CMK (cell line): ENCODE measurements at places on chromosomes 3 and 15.

GRCh38 chr15:64944961-64945360 lies 33.3 kb downstream of the ANKDD1A start:
- DNase-seq, result no peak

- DNase-seq, result peak; percentile 41
These were observed 26.4 kb upstream of the ATP8B4 start for GRCh38 chr15:50145451-50145872.

GRCh38 chr15:61621146-61621545 lies 392.0 kb upstream of the RORA start:
- peak; percentile 83 for DNase-seq

DNA sequence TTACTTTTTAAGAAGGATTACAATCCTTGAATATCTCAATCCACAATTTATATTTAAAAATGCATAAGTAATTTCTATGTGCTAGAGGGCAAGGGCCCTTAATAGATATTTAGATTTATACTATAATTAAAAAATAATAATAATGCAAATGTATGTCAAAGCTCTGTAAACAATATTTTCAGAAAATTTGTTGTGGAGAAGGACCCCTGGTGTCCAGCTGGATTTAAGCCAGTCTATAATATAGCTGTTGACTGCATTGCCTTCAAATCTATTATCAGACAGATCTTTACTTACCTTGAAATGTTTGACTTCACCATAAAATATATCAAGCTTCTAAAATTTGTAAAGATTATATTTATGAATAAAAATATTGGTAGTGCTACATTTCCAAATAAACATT lies 65.6 kb downstream of the ZBTB20 start:
- DNase-seq, result no peak

DNA sequence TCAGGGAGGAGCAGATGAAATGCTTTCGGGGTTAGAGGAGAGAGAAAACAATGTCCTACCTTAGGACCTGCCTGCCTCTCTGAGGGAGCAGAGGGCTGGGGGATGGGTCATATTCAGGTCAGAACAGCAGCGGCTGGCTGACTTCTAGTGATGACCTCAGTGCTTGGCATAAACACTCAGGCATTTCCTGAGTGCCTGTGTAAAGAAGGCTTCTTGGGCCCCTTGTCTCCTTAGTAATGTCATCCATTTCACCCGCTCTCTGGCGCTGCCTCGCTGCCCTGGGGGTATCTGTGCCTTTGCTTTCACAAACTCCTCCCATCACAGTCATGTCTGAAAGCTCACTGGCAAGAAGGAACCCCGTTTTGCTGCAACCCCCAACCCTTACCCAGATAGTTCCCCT lies 82.9 kb upstream of the GSK3B start:
- no peak for DNase-seq

DNA sequence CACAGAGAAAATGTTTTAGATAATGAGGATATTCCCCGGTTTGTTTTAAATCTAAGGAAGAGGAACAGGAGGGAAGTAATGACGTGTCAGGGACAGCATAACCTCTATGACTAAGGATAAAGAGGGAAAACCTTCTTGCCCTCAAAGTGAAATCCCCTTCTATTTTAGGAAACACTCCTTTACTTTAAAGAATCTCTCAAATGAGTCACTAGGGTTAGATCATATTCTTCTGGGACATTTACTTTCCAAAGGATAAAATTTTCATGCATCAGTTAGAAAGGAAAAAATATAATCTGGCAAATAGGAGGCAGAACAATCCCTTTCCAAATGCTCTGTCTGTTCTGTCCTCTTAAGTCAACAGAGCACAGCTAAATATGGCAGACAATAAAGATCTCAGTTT lies 43.2 kb upstream of the UBE2E2 start:
- no peak for DNase-seq

GRCh38 chr3:133025546-133025945 lies 12.6 kb upstream of the TMEM108 start:
- DNase-seq, result no peak

GRCh38 chr15:98427321-98427720 lies 221.0 kb upstream of the IGF1R start:
- no peak for DNase-seq

DNA sequence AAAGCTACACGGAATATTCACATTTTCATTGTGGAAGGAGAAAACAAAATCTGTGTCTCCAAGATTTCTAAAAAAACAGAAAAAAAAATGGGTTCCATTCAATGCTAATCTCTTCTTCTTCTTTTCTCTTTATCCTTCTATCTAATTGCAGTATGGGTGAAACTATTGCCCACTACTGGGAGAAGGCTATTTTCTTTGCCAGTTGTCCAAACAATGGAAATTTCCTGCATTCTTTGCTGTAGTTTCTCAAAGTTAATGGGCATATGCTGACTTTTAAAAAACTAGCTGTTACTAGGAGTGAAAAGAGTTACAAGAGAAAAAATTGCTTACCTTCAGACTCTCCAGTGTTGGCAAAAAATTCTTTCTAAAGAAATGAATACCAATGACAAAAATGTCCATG lies 179.3 kb upstream of the ANKRD28 start:
- no peak for DNase-seq

DNA sequence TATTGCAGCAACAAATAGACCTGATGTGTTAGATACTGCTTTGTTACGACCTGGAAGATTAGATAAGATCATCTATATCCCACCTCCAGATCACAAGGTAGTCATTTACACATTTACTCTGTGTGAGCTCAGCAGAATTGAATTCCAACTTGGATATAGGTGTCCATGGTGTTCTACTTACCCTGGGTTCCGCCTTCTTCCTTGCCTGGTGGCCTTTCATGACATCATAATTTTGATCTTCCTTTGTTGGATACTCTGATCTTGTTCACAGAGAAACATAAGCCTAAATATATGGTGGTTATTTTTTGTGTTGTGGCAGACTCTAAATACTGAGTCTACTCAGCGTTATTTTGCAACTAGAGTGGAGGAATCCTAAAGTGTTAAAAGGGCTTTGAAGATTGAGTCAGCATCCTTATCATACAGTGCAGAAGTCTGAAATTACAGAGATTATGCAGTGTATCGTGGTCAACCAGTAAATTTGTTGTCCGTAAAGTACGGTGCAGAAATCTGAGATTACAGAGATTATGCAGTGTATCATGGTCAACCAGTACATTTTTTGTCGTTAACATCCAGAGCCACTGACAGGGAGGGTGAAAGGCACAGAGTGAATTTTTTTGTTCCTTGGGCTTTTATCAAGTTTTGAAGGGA lies 39.1 kb upstream of the GATM start:
- DNase-seq, result peak; percentile 25

- DNase-seq, result no peak
These were observed 8.4 kb downstream of the ABHD2 start for GRCh38 chr15:89096664-89097063.

DNA sequence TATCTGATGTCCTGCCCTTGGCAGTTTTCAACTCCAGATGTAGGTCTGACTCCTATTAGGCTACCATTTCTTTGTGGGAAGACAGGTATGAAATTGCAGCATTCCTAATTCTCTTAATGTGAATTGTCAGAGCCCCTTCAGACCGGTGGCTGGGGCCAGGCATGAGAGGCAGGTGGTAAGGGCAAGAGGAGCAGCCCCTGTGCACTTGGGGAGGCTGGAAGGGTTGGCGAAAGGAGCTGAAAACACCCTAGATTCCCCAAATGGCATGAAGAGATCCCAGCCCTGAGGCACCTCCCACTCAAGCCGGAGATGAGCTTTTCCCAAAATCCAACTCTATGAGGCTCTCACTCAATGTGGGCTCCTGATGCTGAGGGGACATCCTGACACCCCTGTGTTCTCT lies 453.2 kb downstream of the NR2F2 start:
- DNase-seq, result no peak

DNA sequence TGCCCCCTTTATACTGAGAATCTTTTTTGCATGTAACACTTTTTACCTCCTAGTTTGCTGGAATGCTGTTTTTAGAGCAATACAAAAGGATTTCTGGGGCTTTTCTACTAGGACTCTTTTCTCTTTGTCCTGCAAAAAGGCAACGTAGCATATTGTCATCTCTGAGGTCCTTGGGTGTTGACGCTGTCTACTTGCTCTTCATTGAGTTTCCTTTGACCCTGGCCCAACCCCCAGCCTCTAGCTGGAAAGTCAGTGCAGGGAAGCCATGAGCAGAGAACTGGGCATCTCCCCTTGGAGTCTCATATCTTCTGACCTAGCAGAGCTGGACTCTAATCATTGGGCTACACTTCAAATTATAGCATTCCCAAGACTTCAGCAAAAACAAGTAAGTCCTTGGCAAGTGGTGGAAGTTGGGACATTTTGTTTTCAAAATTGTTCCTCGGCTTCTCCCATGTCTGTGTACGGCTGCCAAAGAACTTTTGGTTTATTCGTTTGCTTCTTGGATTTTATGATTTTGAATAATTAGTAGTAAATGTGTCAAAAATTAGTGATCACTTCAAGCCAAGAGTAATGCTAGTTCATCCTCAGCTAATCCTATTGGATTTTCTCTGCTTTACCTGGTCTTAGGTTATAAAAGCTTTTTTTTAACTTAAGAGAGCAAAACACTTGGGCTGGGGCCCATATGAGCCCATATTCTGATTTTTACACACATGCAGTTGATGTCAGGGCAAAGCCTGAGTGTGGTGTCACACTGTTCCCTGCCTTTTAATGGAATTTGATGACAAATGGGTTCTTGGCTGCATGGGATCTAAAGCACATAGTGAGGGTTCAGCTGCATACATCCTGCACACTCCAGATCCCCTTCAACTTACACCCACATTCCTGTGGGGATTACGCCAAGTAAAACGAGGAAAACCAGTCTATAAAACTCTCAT lies 419.5 kb upstream of the C2CD4B start:
- no peak for DNase-seq

- DNase-seq, result no peak
These were observed 14.5 kb downstream of the NCBP2 start for GRCh38 chr3:196927571-196928453.
